ENCODE measurements at places on chromosomes 5 and 9. TPM values are rescaled to one million over a fixed set of nuclear protein-coding genes. Genes with fewer than 3 reads are reported as not detected.

OMD gene
- not detected for total RNA-seq

KIF24 gene
- 2.5 TPM for total RNA-seq

GRCh38 chr9:81389569-81389993 is 299.8 kb downstream of the TLE1 start:
- no peak for DNase-seq

- peak; percentile 24 for DNase-seq
Observed at GRCh38 chr5:139402561-139403158, 1.2 kb downstream of the SPATA24 start.

DNA sequence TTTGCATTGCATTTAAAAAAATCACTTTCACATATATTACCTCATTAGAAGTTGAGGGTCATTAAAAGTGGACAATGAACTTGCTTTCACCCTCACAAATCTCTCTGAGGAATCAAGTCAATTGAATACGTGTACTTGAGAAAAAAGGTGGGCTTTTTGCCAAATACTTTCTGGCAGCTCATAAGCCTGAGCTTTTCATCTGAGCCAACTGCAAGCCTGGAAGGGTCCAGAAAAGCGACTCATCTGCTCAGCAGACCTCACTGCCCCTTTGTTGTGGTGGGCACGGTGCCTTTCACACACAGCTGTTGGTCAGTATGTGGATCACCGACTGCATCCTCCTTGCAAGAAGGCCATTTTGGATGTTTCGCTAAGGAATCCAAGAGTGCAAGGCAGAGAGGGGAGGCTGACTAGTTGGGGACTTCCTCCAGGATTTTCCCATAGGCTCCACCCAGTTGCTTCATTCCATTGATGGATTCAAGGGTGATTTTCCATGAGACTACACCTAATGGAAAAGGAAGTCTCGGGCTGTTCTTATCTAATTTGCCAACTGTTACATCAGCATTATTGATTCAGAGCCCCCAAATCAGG is 564.7 kb downstream of the PDE4D start:
- DNase-seq, result no peak
